CMK (cell line): ENCODE measurements at places on chromosomes 5 and 9.
A peak's percentile ranks its signal among the peaks of the same experiment; 100 is the strongest.

- DNase-seq: peak; percentile 17
These were observed 79.4 kb downstream of the ESM1 start for GRCh38 chr5:54905942-54906537.

- no peak for DNase-seq
These were observed 553.7 kb downstream of the EBF1 start for GRCh38 chr5:158545949-158546530.

- DNase-seq: no peak
These were observed 15.8 kb downstream of the MARCHF3 start for GRCh38 chr5:127014573-127014972.

DNA sequence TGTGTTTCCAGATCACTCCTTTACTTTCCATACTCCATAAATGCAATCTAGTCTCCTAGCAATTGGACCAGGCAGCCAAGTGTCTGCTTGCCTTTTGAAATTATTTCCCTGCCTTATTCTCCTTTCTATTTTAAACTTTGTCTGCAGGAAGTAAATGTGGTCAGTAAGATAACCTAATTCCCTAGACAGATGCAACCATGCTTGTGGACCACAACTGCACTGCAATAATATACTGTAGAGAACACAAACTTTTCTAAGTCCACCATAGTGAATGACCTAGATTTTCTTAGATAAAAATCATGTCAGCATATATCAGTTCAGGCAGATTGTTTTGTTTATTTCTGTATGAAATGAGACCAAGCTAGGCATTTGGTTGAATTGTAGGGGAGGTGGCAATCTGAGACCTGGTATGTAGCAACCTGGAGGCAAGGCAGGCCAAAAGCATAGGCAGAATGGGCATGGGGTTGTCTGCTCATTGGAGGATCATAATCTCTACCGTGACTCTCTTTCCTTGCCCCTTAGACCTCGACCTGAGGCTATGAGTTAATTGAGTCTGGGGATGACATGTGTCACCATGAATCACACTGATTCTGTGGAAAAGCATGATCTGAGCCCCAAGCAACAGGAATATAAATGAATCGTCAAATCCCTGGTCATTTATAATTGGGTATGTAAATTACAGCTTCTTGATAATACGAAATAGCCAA lies 20.7 kb downstream of the ACTL7B start:
- peak; percentile 2 for DNase-seq

- no peak for DNase-seq
These were observed 15.4 kb upstream of the NPR2 start for GRCh38 chr9:35776018-35776417.

DNA sequence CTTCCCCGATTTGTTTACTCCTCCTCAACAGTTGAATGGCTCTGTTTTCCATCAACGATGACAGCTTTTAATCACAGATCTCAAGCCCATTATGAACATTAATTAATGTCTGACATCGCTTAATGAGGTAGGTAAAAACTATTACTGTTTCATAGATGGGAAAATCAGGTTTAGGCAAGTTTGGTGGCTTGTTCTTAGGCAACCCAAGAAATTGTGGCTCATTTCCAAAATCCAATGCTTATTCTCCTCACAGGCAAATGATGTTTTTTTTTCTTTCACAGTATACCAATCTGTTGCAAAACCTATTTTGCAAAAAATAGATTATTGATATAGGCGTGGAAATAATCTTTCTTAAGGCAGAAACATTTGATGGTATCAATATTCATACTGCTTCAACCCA lies 70.8 kb upstream of the CHD1 start:
- DNase-seq: no peak

- no peak for DNase-seq
These were observed 71.5 kb downstream of the ELAVL2 start for GRCh38 chr9:23754551-23754950.

- DNase-seq: no peak
These were observed 23.8 kb downstream of the PHAX start for GRCh38 chr5:126624534-126624933.

GRCh38 chr5:116419258-116419657 lies 155.4 kb downstream of the SEMA6A start:
- DNase-seq: no peak

- DNase-seq: no peak
These were observed 232.6 kb downstream of the KIAA0825 start for GRCh38 chr5:94385767-94386166.

- no peak for DNase-seq
These were observed 81.2 kb upstream of the MIER3 start for GRCh38 chr5:57033103-57033502.

GRCh38 chr5:137825165-137825564 lies 42.5 kb upstream of the MYOT start:
- DNase-seq: no peak

- DNase-seq: no peak
These were observed 14.0 kb downstream of the SEC61B start for GRCh38 chr9:99235926-99236634.

GRCh38 chr9:135771401-135772051 lies 69.5 kb downstream of the KCNT1 start:
- no peak for DNase-seq

- DNase-seq: no peak
These were observed 58.3 kb upstream of the SHB start for GRCh38 chr9:38127271-38127839.

GRCh38 chr5:3033033-3033755 lies 281.7 kb upstream of the IRX2 start:
- no peak for DNase-seq

DNA sequence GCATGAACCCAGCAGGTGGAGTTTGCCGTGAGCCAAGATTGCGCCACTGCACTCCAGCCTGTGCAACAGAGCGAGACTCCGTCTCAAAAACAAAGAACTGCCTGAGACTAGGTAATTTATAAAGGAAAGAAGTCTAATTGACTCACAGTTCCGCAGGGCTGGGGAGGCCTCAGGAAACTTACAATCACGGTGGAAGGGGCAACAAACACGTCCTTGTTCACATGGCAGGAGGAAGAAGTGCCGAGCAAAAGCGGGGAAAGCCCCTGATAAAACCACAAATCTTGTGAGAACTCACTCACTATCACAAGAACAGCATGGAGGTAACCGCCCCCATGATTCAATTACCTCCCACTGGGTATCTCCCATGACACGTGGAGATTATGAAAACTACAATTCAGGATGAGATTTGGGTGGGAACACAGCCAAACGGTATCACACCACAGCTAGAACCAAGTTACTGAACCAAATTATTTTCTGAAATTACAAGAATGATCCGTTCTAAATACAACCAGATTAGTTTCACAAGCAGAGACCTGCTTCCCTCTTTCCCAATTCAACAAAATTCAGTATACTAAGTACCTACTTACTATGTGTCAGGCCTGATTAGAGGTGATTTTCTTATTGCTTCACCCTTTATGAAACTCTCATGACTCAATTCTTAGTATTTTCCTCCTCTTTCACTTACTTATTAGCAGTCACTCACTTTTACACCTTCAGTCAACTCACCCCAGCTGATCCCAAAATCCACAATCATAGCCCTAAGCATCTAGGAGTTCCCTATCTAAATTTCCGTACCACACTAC lies 8.4 kb downstream of the UBTD2 start:
- DNase-seq: no peak

- no peak for DNase-seq
These were observed 64.3 kb downstream of the GOLM1 start for GRCh38 chr9:86034863-86035734.

DNA sequence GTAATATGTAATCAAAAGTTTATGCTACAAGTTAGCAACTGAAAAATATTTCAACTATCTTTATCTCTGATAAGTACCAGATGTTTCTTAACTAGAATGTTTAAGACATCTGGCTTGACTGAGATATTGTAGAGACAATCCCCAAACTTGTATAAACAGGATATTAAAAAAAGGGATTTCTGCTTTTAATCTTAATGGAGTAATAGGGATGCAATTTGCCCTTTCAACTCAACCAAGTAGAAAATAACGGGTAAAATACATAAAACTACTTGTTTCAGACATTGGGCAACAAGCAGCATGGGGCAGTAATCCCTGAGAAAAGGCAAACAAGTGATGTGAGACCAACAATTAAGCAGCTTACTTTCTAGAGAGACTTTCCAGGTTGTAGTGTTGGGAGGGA lies 9.4 kb upstream of the ADAMTS12 start:
- no peak for DNase-seq

GRCh38 chr9:132783006-132783405 lies 95.1 kb downstream of the AK8 start:
- no peak for DNase-seq

- no peak for DNase-seq
These were observed 11.3 kb upstream of the IGFBPL1 start for GRCh38 chr9:38435521-38435920.

GRCh38 chr5:14038341-14038959 lies 94.0 kb upstream of the DNAH5 start:
- DNase-seq: no peak

DNA sequence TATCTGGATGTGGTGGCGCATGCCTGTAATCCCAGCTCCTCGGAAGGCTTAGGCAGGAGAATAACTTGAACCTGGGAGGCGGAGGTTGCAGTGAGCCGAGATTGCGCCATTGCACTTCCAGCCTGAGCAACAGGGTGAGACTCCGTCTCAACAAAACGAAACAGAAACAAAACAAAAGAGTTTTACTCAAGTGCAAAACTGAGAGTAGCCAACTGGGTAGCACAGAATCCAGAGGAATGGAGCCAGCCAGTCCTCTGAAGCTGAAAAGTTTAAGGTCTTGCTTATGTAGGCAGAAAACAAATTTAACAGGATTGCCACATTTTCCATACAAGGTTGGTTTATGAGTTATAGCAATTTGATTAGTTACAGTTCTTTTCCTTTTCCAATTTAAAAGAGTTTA lies 32.0 kb downstream of the SPIN1 start:
- DNase-seq: no peak

GRCh38 chr5:161566081-161566480 lies 19.6 kb upstream of the GABRB2 start:
- DNase-seq: no peak

GRCh38 chr9:101487443-101487840 lies 46.2 kb upstream of the RNF20 start:
- DNase-seq: no peak

DNA sequence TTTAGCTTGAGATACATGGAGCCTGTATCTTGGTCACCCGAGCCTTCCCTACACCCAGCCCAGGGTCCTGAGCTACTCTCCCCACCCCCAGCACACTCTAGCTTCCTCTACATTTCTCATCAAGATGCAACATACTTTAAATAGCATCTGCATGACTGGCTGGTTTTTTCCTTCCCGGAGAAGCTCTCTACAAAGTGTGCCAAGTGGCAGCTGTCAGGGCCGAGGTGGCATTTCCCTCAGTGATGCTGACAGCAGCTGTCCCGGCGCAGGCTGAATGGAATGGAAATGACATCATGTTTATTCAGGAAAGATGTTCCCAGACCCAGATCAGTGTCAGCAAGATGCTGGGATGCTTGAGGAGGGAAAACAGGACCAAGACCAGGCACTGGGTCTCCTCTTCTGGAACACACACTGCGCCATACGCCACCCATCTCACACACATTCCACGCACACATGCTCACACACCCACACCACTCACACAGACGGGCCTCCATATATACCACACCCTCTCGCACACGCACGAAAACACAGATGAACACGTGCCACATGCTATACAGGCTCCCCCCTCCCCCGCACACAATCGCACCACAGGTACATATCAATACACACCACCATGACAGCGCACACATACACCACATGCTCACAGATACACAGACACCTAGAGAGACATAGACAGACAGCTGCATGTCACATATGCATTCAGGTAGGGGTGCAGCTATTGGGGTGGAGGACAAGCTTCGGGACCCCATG lies 67.8 kb downstream of the LHX2 start:
- no peak for DNase-seq

GRCh38 chr5:80189201-80189600 lies 66.6 kb downstream of the SERINC5 start:
- no peak for DNase-seq

GRCh38 chr9:94912700-94913249 lies 186.3 kb downstream of the AOPEP start:
- DNase-seq: no peak

- DNase-seq: no peak
These were observed 21.9 kb upstream of the ANXA6 start for GRCh38 chr5:151179489-151179840.

DNA sequence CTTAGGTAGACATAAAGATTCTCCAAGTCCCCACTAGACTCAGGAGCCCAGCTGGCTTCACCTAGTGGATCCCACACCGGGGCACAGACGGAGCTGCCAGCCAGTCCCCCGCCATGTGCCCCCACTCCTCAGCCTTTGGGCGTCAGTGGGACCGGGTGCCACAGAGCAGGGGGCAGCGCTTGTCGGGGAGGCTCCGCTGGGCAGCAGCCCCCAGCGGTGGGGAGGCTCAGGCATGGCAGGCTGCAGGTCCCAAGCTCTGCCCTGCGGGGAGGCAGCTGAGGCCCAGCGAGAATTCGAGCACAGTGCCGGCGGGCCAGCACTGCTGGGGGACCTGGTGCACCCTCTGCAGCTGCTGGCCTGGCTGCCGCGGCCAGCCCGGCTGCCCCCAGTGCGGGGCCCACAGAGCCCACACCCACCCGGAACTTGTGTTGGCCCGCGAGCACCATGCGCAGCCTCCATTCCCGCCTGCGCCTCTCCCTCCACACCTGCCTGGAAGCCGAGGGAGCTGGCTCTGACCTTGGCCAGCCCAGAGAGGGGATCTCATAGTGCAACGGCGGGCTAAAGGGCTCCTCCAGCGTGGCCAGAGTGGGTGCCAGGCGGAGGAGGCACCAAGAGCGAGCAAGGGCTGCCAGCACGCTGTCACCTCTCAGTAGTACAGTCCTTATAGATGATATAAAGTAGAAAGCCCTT lies 390.7 kb downstream of the PLK2 start:
- no peak for DNase-seq

GRCh38 chr5:134145779-134146581 lies 30.8 kb downstream of the SKP1 start:
- DNase-seq: peak; percentile 41

DNA sequence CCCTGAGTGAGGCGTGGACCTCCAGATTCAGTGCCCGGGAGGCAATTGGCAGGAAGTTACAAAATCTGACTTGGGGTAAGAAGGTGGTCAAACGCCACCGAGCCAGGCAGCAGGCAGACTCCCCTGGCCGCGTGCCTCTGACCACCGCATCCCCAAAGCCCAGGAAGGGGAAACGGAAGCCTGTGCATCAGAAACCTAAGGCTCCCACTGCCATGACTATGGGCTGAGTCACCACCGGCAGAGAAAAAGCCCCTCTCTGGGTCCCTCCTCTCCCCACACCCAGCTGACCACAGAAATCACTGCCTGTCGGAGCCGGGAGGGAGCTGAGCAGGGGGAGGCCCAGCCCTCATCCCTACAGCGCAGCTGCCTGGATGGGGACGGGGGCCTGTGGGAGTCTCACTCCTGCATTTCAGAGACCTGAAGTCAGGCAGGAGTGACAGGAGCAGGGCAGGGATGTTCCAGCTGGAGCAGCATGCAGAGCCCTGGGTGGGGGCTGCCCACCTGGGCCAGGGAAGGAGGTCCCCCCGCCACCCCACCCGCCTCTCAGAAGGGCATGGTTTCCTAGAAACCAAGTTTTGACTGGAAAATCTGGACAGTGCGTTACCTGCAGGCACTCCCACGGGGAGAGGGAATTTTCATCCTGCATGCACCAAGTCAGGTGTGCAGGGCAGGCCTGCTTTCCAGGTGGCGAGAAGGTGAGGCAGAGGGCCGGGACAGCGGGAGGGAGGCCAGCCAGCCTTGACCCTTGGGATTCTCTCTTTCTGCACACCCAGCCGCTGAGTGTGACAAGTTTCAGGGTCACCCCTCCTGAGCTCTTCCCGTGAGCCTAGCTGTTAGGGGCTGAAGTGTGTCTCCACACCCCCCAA lies 68.2 kb downstream of the LRSAM1 start:
- no peak for DNase-seq

- peak; percentile 68 for DNase-seq
These were observed 20.4 kb downstream of the ANKS6 start for GRCh38 chr9:98775831-98776441.
